Caki2 (cell line): ENCODE measurements at places on chromosomes 16 and 17. TPM values are rescaled to one million over a fixed set of nuclear protein-coding genes. Genes with fewer than 3 reads are reported as not detected.

The TPPP3 gene
- total RNA-seq = 4.6 and 22.3 TPM in 2 replicates

The NLRC3 gene
- not detected in 2 replicates for total RNA-seq

The METTL9 gene
- 238 and 278 TPM in 2 replicates for total RNA-seq

The ABCC11 gene
- 0.61 TPM in 1 of 2 replicates, not detected in the other for total RNA-seq

DNA sequence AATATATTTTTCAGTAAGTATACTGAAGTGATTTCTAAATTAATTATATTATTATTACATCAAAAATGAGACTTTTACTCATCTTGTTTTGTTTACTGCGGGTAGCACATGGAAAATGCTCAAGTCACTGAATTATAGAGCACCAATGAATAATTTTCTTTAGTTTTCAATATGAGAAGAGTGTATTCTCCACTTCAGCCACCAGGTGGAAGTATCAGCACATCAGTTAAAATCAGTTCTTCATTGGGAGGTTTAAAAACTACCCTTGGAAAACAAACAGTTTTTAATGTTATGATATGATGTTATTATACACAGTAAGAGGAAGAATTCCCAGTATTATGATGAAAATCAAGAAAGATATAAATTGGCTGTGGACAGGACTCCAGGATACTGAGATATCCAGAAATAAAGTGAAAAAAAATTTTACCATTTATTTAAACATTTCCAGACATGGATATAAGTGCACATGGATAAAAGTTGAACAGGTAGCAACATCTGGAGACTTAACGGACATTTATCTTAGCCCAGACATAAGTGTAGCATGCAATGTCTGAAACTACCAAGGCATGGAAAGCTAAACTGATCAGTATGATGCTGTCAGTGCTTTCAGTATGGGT, 467.3 kb downstream of the KCNJ2 start:
- DNase-seq = peak; percentile 36

DNA sequence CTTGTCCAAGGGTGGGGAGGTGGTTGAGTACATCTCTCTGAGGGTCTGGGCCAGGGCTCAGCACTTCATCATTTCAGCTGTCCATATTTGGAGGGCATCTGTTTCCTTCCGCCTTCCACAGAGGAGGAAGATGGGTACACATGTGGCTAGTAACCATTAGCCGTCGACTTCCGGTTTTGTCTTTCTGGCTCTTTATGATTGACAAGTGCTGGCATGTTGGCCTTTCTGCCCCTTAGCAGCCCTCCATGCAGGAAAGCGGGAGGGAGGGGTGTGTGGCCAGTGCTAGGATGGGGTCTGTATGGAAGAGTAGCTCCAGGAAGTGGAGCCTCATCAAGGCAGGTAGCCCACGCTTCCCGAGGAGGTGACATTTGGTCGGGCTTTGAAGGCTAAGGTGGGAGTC, 69.6 kb downstream of the RAI1 start:
- no peak for DNase-seq

GRCh38 chr17:2547176-2547575, 35.5 kb upstream of the METTL16 start:
- DNase-seq = no peak

DNA sequence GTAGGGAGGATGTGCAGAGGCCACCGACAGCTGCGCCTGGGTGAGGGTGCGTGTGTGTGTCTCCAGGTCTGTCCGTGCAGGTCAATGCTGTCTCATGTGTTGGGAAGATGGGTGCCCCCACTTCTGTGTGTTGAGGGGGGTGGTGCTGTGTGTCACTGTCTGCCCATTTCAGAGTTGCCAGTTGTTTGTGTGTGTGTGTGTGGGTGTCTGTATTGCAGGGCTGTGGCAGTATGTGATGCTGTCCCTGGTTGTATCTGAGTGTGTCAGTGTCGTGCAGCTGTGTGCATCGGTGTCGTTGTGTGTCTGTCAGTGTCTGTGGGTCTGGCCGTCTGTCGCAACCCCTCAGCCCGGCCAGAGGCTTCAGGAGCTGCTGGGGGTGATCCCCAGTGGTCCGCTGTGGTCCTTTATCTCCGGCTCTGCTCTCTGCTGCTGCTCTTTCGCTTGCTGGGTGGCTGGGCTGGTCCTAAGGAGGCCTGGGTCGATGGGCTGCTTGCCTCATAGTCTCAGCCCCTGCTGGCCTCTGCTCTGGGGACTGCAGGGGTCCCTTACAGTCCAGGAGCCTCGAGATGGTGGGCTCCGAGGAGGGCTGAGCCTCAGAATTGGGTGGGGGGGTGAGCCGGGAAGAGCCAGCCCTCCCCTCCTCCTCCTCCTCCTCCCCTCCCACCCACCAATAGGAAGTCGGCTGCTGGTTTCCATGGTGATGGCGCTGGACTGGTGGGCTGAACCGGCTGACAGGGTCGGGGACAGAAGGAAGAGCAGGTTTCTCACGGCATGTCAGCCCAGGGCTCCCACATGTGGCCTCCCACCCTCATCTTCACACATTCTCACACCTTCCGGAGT, at the start of gene TSPOAP1:
Gene TSPOAP1, minus strand, starts transcription at position 601 of the 840 bp plus-strand sequence. CDS start 875 bp downstream, outside the sequence.
- DNase-seq = no peak

DNA sequence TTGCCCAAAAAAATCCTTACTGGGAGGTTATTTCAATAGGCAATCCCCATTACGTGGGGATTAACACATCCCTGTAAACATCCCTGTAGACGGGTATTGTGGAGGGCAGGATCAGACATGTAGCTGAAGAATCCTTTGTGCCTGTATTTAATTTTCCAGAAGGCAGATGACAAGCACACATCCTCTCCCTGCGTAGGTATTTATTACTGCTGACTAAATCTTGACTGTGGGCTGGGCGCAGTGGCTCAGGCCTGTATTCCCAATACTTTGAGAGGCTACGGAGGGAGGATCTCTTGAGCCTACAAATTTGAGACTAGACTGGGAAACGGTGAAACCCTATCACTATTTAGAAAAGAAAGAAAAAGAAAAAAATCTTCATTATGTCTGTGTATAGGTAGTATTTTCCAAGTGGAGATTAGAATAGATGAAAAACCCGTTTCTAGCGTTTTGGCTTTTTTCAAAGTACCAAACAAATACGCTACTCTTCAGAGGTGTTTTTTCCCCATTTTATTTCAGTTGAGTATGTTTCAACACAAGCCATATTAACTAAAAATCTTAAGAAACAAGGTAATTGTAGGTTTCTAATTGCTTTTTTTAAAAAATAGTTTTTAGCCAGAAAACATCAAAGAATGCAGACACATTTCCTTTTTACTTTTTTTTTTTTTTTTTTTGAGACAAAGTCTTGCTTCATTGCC, 1.5 kb upstream of the MARF1 start:
- DNase-seq = peak; percentile 54
